ENCODE measurements at places on chromosomes 16 and 17.

- DNase-seq: no peak
Observed at GRCh38 chr17:79952901-79953300, 82.8 kb downstream of the TBC1D16 start.

DNA sequence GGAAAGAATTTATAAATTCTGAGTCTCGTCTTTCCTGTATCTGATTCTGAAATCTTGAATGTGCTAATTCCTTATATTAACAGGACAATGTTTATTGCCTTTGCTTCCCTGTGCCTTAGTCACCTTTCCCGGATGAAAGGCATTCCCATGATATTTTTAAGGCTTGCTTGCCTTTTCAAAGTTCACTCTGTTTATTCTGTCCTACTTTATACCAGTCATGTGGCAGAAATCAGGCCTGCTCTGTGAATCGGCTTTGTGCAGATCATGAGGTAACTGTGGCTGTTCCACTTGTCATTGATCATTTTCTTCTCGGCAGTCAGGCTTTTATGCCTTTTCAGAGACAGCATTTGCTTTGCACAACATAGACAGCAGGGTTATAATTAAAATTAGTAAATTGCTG is 28.8 kb upstream of the ABCC11 start:
- DNase-seq: peak; percentile 74

DNA sequence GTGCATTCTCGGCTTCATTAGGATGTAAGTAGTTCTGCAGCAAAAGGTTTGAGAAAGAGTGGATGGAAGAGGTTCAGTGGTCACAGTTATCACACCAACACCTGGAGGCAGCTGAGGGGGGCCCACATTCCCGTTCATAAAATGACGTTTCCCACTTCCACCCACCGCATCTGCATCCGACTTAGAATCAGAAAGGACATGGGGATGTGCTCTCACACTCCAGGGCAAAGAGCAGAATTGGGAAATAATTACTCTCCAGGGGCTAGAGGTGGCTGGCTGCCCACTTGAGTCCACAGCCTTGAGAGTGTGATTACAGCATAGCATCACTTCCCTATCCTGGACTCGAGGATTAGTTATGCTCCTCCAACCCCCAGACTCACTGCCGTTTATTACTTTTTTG is 122.0 kb downstream of the CPPED1 start:
- DNase-seq: no peak

GRCh38 chr17:15883617-15884111 is 61.3 kb upstream of the ADORA2B start:
- no peak for DNase-seq

GRCh38 chr17:48259694-48260291 is 152.2 kb downstream of the SNX11 start:
- peak; percentile 79 for DNase-seq

- DNase-seq: peak; percentile 53
Observed at GRCh38 chr17:27975146-27976011, 67.1 kb upstream of the NLK start.

DNA sequence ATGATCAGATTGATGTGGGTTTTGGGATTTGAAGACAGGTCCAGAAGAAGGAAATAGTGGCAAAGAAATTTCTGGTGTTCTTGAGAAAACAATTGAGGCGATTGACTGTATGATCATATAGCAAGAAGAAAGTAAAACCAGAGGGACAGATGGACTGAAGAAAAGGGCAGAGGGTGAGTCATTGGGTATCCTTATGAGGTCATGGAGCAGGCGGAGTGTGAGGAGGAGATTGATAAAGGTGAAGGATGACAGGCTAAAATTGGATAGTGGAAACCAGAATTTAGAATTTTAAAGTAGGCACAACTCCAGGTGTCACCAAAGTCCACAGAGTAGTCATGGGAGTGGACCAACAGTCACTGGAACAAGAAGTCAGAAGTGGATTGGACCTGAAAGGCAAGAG is 1.4 kb upstream of the KRT28 start:
- DNase-seq: no peak

DNA sequence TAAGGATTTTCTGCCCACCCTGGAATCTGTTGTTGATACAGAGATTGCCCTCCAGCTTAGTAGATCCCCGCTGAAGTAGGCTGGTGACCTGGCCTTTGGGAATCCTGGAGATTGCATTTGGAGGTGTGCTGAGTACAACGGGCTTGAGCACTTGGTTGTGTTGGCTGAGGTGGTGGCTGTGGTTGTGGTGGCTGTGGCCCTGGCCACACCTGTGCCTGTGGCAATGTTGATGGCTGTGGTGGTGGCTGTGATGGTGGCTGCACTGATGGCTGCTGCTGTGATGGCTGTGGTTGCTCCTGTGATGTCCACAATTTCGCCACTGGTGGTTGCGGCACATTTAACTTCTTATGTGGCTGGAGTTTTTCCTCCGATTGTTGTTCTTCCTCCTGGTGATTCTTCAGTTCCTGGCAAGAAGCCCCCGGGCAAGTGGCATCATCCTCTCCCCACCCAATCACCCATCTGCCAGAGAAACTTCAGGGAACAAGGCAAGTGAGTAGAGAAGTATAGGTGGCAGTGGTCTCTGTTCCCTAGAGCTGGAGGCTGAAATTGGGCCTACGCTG is 4.2 kb downstream of the CCDC200 start:
- DNase-seq: no peak

GRCh38 chr16:88977812-88978607 is 1.0 kb upstream of the CBFA2T3 start:
- no peak for DNase-seq

- peak; percentile 71 for DNase-seq
Observed at GRCh38 chr16:30065943-30066760, 592 bp downstream of the ALDOA start.

DNA sequence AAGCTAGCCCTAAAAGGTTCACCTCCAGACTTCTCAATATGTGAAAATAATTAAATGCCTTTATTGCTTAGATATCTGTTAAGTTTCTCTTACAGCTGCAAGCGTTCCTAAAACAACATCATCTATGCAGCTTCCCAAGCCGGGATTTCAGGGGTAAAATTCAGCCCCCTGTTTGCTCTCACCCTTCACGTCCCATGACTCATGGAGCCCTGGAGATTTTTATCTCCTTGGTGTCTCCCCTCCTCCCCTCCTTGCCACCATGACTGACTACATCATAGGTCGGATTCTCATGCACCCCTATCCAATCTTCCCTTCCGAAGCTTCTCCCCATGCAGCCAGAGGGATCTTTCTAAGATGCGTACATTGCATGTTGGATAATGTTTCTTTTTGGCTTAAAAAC is 21.0 kb upstream of the CACNG4 start:
- no peak for DNase-seq

DNA sequence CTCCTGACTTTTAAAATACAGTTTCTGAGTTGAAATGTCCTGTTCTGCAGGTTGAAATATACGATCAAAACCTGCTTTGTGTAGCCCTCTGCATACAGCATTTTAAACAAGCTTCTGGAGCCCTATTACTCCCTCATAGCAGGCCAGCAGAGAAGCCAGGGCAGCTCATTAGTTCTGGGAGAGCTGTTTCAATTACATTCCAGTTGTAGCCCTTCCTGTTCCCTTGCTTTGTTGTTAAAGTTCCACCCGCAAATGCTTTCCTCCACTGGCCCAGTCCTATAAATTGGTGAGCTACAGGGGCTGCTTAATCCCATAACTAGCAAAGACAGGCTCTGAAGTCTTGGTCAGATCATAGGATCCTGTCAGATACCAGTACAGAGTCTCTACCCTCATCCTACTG is 162.5 kb downstream of the SLC39A11 start:
- no peak for DNase-seq

GRCh38 chr17:77307479-77308198 is 166.9 kb downstream of the SEC14L1 start:
- no peak for DNase-seq

- DNase-seq: no peak
Observed at GRCh38 chr17:33202796-33203495, 90.1 kb downstream of the ASIC2 start.

DNA sequence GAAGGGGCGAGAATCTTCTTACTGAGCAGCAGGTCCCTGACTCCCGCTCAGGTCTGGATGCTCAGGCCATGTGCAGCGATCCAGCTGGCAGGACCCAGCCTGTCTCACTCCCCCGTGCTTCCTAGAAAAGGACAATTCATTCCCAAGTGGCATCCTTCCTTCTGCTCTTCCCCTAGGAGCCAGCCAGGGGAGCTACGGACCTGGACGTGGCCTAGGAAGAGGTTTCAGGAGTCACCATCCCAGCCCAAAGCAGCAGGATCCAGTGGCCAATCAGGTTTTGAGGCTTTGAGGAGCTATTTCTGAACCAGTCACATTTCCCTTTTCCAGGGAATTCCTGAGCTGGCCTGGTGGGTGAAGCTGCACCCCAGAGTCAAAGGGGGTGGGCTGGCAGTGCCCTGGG is 7.8 kb upstream of the CD79B start:
- no peak for DNase-seq

GRCh38 chr17:62859146-62859545 is 51.0 kb upstream of the MARCHF10 start:
- DNase-seq: peak; percentile 2

DNA sequence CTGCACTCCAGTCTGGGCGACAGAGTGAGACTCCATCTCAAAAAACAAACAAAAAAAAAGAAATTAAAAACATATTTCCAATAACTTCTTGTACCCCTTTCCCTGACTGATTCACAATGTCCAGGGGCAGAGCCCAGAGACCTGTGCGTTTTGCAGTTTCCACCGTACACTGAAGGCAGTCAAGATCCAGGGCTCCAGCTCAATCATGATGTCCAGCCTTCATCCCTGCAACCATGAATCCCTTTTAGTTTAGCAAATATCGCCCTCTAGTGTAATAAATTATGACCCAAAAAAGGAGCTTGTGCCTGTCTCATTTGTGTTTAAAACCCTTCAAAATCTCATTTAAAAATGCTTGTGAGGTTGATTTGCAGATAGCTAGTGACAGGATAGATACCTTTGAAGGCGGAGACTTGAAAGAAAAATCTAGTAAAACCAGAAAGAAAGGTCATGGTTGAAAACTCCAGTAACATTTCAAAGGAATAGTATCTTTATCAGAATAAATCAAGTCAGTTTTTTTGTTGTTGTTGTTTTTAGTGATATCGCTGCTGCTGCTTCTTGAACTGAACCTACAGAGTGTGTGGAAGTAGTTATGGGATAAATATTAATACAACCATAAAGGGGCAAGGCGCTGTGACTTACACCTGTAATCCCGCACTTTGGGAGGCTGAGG is 3.7 kb upstream of the ERN1 start:
- DNase-seq: peak; percentile 86

DNA sequence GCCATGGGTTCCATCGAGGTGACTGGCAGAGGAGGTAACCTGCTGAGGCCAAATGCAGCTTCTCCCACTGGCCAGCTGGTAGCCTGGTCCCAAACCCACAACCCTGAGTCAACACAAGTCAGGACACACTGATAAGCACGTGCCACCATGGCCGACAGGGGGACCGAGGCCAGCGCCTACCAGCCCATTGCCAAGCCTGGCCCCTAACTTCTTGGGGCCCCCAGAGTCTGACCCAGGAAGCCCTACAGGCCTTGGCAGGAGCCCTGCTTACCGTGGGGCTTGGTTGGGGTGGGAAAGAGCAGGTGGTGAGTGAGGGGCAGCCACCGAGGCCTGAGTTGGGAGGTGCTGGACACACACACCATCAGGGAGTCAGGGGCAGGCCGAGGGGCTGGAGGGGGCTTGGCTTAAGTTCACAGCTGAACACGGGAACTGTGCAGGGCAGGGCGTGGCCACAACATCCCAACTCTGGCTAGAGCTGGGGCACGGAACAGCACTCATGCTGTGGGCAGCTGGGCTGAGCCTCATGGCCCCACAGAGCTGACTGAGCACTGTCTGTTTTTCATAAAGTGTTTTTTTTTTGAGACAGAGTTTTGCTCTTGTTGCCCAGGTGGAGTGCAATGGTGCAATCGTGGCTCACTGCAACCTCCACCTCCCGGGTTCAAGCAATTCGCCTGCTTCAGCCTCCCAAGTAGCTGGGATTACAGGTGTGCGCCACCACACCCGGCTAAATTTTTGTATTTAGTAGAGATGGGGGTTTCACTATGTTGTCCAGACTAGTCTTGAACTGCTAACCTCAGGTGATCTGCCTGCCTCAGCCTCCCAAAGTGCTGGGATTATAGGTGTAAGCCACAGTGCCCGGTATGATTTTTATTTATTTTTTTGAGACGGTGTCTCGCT is 5.5 kb downstream of the MRPL28 start:
- no peak for DNase-seq

DNA sequence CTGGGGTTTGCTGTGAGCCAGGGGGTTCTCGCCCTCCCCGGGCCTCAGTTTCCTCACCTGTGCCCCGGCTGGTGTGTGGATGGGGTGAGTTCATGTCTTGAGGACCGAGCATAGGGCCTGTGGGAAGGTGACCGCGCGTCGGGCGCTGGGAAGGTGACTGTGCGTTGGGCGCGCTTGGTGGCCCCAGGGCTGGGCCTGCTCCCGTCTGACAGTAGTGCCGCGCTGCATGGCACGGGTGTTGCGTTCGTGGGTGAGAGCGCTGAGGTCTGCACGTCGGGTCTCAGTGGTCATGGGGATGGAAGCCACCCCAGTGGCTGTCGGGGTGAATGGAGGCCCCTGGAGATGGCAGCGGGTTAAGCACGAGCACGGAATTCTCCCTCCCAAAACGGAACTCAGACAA is 9.2 kb downstream of the ASPSCR1 start:
- no peak for DNase-seq

- DNase-seq: no peak
Observed at GRCh38 chr17:59520251-59520650, 45.2 kb upstream of the DHX40 start.

- DNase-seq: no peak
Observed at GRCh38 chr17:73250851-73251640, 10.6 kb downstream of the CPSF4L start.

DNA sequence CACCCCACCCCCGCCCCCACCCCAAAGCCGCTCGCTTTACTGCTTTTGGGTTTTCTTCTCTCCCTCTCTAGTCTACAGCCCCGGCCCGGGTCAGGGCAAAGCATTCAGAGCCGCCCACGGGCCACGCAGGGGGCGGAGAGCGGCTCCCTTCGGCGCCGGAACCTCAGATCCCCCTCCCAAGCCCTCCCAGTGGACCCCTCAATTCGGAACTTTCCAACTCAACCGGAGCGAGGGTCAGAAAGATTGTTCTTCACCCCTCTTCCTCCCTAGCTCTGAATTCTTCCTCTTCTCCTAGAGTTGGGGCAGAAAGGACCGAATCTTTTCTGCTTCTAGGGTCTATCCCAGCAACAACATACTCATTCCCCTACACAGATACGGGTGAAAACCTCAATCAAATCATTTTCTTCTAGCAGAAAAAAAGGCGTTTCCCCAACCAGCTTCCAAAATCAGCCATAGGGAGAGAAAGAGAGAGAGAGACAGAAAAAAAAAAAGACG is 1.0 kb downstream of the HOXB2 start:
- peak; percentile 33 for DNase-seq

- DNase-seq: peak; percentile 97
Observed at GRCh38 chr17:80855948-80856862, 135.4 kb upstream of the CHMP6 start.

DNA sequence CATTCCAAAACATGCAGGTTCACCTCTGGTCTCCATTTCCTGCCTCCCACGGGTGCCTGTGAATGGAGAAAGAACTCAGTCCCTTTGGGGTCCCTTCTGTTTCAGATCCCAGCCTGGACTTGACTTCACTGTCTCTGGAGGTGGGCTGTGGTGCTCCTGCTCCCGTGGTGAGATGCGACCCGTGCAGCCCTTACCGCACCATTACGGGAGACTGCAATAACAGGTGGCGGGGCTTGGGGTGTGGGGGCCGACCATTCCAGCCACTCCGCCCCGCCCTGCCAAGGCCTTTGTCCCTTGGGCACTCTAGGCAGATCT is 10.5 kb downstream of the LPO start:
- no peak for DNase-seq
